ENCODE measurements at places on chromosomes 7 and 10.

DNA sequence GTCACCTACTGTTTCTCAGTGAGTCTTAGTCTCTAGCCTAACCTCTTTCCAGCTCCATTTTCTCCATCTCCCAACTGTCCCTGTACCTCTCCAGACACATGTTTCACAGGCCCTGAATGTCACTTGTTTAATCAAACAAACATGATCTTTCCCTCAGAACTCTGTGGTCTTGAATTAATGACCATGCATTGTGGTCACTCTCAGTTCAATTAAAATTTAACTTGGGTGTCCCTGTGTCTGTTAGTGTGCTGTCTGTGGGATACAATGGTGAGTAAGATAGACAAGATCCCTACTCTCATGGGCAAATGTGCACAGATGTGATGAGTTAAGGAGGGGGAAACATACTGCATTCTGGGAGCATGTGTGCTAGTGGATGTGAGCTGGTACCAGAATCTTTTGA lies 65.0 kb downstream of the RBM33 start:
- DNase-seq: no peak

DNA sequence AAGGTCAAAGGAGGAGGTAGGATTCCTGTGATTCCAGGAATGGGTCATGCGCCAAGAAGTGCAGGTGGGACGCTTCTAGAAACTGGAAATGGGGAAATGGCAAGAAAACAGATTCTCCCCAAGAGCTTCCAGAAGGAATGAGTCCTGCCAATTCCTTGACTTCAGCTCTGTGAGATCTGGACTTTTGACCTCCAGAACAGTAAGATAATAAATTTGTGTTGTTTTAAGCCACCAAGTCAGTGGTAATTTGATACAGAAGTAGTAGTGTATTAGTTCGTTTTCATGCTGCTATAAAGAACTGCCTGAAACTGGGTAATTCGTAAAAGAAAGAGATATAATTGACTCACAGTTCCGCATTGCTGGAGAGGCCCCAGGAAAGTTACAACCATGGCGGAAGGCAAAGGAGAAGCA lies 178.6 kb upstream of the GALNT17 start:
- DNase-seq: no peak

DNA sequence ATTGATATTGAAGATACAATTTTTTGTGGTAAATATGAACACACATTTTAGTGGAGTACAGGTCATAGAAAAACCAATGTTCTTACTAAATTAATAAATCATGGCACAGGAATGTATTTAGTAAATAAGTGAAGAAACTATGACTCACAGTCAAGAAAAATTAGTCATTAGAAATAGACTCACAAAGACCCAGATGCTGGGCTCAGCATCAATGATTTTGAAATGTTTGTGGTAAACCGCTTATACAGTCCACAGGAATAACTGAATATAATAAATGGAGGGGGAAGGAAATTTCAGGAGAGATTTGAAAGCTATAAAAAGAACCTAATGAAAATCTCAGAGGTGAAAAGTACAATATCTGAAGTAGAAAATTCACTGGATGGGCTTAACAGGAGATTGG lies 138.3 kb upstream of the ADCY1 start:
- no peak for DNase-seq

DNA sequence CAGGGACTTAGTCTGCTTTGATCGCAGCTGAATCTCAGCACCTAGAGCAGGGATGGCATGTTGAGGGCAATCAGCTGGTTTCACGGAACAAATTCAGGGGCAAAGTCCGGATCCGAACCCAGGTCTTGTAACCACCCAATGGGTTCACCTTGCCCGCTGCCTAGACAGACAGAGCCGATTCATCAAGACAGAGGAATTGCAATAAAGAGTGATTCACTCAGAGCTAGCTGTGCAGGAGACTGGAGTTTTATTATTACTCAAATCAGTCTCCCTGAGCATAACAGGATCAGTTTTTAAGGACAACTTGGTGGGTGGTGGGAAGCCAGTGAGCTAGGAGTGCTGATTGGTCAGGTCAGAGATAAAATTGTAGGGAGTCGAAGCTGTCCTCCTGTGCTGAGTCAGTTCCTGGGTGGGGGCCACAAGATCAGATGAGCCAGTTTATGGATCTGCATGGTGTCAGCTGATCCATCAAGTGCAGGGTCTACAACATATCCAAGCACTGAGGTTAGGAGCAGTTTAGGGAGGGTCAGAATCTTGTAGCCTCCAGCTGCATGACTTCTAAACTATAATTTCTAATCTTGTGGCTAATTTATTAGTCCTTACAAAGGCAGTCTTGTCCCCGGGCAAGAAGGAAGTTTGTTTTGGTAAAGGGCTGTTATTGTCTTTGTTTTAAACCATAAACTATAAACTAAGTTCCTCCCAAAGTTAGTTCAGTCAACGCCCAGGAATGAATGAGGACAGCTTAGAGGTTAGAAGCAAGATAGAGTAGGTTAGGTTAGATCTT lies 43.5 kb upstream of the CHST3 start:
- DNase-seq: no peak

GRCh38 chr10:89346405-89347254 lies 18.8 kb downstream of the IFIT3 start:
- DNase-seq: no peak

DNA sequence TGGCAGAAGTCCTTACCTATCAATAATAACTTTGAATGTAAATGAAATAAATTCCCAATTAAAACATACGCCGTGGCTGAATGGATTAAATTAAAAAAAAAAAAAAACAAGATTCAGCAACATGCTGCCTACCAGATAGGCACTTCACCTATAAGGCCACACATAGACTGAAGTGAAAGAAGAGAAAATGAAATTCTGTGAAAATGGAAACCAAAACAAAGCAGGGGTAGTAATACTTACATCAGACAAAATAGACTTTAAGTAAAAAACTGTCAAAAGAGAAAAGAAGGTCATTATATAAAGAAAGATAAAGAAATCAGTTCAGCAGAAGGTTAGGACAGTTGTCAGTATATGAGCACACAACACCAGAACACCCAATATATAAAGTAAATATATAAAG lies 55.3 kb downstream of the TCAF1 start:
- no peak for DNase-seq

DNA sequence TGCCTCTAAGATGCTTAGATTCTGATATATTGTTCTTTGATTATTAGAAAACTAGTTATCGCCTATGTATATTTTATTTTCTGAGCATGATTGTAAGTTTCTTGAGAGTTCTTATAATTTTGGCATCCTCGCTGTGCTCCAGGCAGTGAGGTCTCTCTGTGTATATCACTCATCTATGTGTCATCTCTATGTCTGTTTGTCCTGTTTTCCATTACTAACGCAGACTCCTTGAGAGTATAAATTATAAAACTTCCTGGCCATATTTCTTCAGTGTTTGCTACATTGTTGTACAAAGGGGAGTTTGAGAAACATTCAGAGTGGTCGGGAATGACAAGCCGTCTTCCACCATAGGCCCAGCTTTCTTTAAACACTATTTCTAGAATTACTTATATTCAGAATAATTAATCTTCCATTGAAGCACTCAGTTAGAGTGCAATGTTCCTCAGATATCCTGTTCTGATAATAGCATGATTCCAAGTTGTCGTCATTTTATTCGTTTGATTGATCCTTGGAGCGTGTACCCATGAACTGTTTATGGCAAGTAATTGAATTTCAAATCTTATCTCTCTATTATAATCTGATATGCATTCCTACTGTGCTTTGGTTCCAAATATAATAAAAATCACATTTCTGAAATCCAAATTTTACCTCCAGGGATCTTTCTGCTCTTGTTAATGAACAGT lies 206.6 kb downstream of the BAMBI start:
- DNase-seq: no peak

DNA sequence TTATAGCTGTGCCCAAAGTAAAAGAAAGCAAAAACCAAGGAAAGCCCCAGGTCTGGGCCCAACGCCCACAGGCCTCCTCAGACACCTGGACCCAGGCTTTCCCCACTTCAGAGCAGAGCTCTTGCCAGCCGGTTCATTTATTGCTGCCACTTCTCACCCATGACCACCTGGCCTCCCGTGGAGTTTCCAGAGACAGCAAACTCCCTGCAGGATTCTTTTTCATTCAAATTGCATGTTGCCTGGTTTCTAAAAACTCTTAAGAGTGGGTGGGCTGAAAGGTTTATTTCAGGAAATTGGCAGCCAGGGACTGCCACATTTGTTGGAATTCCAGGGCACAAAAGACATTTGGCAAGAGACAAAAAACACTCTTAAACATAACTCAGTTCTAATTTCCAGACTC lies 4.7 kb downstream of the VOPP1 start:
- no peak for DNase-seq

DNA sequence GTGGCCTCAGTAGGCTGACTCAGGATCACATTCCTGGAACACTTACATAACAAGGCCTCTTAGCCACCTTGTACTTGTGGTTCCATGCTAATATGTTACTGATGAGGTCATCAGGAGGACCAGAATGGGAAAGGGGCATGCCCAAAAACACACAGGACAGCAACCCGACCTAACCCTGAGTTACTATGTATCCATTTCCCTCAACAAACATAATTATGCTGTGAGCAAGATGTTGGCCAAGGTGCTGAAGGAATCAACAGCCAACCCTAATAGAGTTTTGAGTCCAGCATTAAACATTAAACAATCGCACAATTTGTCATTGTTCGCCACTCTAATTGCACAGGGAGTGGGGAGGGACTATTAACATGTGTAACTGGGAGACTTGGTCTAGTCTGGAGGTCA lies 129.4 kb downstream of the PLPP4 start:
- no peak for DNase-seq

DNA sequence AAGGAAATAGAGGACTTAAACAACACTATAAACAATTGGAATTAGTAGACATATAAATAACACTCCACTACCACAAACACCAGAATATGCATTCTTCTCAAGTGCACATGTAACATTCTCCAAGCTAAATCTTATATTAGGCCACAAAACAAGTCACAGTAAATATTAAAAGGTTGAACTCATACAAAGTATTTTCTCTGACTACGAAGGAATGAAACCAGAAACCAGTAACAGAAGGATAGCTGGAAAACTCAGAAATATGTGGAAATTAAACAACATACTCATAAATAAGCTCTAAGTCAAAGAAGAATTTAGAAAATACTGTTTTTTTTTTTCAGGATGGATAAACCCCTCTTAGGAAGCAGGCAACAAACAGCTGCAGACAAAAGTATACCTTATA lies 77.4 kb upstream of the IGFBP3 start:
- no peak for DNase-seq

GRCh38 chr7:155458878-155459699 lies 1.2 kb downstream of the EN2 start:
- DNase-seq: no peak

DNA sequence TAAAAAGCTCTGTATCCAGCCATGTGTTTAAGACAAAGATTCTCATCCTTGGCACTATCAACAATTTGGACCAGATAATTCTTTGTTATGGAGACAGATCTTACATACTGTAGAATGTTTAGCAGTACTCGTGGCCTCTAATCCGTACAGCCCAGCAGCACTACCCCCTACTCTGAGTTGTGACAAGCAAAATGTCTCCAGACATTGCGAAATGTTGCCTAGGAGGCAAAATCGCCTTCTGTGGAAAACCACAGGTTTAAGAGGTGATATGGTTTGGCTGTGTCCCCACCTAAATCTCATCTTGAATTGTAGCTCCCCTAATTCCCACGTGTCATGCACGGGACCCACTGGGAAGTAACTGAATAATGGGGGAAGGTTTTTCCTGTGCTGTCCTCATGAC lies 186.7 kb downstream of the CHCHD3 start:
- no peak for DNase-seq

DNA sequence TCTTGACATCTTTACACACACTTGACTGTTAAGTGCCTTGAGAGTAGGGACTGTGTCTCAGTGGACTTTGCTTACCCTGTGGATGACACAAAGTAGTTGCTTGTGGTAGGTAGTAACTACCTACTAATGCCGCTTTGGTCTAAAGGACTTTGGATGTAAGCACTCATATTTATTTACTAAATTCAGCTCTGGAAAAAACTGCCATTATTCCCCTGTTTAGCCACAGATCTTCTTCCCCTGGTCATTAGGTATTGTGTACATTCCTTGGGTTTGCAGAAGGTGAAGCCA lies 2.8 kb upstream of the VDAC2 start:
- no peak for DNase-seq

DNA sequence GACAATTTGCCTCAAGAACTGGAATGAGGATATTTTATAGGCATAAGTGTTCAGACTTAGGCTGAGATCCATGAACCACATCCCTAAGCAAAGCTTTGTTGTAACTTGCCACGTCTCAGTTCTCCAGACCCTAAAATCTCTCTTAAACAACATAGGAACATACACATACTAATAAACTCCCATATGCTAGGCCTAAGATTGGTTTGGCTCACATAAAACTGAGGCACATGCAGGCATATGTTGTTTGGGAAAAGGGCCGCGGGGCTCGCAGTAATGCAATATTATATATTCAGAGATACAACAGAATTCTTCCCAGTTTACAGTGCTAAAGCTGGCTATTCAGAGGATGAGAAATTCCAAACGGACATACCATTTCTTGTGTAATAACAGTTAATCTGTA lies 61.0 kb downstream of the DOCK4 start:
- DNase-seq: no peak

GRCh38 chr7:7408001-7408770 lies 127.5 kb downstream of the COL28A1 start:
- DNase-seq: no peak

DNA sequence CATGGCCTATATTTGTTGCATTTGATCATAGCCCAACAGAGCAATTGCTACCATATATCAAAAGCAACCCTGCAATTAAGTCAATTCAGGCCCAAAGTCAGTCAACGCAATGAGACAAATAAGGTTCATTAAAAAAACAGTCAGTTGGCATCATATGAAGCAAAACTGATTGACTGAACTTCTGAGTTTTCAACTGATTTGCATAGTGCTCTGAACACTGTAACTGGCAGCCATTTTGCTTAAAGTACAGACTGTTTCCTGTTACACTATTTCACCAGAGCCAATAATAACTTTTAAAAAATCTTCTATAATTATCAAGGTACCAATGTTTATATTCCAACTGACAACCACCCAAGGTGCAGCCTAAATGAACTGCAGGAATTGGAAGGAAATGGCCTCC lies 68.4 kb upstream of the RAPGEF5 start:
- no peak for DNase-seq

GRCh38 chr7:38147005-38147404 lies 31.0 kb upstream of the STARD3NL start:
- no peak for DNase-seq

GRCh38 chr7:130010689-130011412 lies 40.3 kb downstream of the ZC3HC1 start:
- DNase-seq: peak; percentile 76

GRCh38 chr7:128755075-128755818 lies 16.1 kb downstream of the CALU start:
- DNase-seq: no peak

DNA sequence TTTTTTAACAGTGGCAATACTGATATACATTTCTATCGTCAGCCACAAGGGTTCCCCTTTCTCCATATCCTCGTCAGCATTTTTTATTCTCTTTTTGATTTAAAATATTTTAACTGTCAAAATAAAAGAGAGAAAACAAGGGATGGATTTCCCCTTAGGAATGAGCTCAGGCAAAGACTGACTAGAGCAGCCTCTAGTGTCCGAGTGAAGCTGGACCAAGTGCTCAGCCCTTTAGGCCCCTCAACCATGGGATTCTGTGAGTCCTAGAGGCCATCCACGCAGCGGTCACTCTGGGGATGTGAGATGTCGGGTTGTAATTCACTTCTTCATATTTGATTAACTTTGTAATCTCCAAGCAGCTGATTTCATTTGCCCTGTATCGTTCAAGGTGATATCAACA lies 137.4 kb upstream of the RNF32 start:
- no peak for DNase-seq

GRCh38 chr10:87852089-87852488 lies 11.2 kb downstream of the KLLN start:
- no peak for DNase-seq

Data from activated T-helper 1 cell treated with anti-CD3 and anti-CD28 coated beads, Interleukin-12 subunit alpha, Interleukin-12 subunit beta, Interleukin-2, Interleukin-4 antibody, amounts not matched to agents 30 ng/mL and 10 ng/mL and 1 ng/mL, durations not matched to agents 14 hours and 24 hours and 36 hours (primary cell).